ENCODE measurements at places on chromosomes 7 and 10. TPM values are rescaled to one million over a fixed set of nuclear protein-coding genes. Genes with fewer than 3 reads are reported as not detected.

GRCh38 chr7:92868683-92869293 is 32.4 kb upstream of the CDK6 start:
- DNase-seq: no peak

- DNase-seq: peak; percentile 70
These were observed 2.2 kb upstream of the LRRC27 start for GRCh38 chr10:132329565-132330485.

DNA sequence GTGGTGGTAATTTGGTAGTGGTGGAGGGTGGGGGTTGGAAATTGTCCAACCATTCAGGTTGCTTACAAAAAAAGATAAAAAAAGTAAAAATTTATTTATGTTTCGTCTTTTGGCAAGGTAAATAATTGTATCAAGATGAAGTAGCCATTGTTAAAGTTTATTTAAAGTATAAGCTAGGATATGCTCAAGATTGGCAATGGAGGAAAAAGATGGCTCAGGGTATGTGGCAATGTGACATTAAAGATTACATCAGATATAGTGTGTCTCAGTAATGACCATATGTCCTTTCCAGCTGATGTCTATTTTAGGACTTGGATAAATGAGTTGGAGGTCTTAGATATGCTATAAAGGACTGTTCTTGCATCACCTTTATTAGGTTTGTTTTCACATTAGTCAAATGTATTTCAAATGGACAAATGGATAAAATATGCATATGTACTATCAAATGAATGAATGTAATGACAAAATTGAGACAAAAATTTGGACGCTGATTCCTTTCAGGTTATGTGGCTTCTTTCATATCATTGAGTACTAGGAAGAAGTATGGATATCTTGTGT is 60.9 kb downstream of the ST7 start:
- DNase-seq: no peak

Gene COL13A1
- 0.18 TPM for total RNA-seq

Gene PRTFDC1
- 11.4 TPM for total RNA-seq

All from HT-29 (cell line).